ENCODE measurements at places on chromosomes 5 and 9.

GRCh38 chr5:178201221-178201926 is 3.0 kb upstream of the HNRNPAB start:
- no peak for DNase-seq

GRCh38 chr5:59722874-59723273 is 170.7 kb downstream of the PDE4D start:
- DNase-seq: no peak

GRCh38 chr9:13915131-13915530 is 398.8 kb downstream of the NFIB start:
- DNase-seq: no peak

DNA sequence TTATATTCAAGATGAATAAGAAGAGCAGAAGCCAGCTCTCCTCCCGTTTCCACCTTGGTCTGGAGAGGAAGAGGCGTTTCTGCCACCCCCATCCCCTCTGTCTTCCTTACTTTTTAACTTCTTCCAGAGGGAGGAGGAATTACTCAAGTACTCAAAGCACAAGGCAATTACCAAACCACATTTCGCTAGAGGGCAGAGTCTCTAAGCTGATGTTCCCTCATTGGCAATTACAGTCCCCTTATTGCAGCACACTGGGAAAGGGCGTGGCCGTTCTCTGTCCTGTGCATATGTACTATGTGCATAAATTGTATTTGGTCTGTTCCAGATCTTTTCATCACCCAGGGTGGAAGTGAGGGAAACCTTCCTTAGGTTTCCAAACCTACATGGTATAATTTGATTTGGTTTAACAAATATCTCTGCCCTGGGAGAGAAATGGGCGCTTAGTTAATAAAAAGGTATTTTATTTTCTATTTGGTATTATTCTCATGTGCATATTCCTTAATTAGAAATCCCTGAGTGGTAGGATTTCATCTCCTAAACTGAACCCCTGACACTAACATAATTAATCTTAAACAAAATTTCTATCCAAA is 29.8 kb upstream of the ALDOB start:
- DNase-seq: no peak

DNA sequence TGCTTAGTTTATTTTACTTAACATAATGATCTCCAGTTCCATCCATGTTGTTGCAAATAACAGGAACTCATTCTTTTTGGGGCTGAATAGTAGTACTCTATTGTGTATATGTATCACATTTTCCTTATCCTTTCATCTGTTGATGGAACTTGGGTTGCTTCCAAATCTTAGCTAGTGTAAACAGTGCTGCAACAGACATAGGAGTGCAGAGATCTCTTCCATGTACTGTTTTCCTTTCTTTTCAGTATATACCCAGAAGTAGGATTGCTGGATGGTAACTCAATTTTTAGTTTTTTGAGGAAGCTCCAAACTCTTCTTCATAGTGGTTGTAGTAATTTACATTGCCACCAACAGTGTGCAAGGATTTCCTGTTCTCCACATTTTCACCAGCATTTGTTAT is 138.8 kb upstream of the POC5 start:
- no peak for DNase-seq

GRCh38 chr5:14749579-14750101 is 85.1 kb downstream of the OTULIN start:
- no peak for DNase-seq

- DNase-seq: no peak
Observed at GRCh38 chr9:72972636-72973035, 19.8 kb upstream of the ALDH1A1 start.

DNA sequence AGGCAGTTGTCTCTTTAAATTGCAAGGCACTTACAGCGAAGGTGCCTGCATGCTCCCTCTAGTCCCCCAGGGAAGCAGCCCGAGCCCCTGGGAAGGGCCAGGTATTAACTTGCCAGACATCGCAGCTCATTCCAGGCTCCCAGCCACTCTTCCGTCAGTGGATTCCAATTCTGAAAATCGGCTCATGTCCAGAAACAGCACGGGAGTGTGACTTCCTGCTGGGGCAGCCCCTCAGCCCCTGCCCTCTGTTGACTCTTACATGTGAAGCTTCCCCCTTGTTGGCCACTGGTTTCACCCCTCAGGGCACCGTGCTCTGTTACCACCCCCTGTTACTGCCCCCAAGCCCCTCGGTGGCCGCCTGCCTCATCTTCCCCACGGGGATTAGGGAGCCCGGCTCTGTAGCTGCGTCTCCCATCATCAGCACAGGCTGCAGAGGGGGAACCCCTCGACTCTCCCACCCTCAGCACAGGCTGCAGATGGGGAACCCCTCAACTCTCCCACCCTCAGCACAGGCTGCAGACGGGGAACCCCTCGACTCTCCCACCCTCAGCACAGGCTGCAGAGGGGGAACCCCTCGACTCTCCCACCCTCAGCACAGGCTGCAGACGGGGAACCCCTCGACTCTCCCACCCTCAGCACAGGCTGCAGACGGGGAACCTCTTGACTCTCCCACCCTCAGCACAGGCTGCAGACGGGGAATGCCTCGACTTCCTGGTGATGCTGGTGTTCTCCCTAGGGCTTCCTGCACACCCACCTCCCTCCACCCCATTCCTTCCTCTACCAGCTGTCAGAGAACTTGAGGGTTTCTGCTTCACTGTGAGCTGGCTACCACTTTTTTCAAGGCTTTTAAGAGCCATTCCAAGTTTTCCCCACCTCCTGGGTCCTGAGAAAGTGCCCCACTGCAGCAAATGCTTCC is 11.1 kb upstream of the CACNA1B start:
- DNase-seq: no peak

GRCh38 chr9:113638897-113639296 is 175.4 kb downstream of the RGS3 start:
- DNase-seq: no peak

GRCh38 chr9:98565152-98566135 is 143.3 kb downstream of the GABBR2 start:
- DNase-seq: no peak

DNA sequence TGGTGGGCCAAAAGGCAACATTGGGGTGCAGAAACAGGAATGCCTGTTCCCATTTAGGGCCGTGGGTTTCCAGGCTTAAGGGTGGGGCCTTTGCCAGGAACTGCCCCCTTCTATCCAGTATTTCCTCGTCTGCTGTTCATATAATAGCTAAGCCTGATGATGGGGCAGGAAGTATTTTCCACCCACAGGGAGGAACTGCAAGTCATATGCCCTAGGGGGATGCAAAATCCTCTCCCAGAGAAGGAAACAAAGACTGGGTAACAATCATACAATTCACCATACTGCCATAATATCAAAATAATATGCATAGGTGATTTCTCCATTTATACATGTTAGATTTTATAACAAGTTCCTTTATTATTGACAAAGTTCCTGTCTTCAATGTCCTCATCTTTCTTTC is 20.5 kb upstream of the RPS23 start:
- no peak for DNase-seq

- no peak for DNase-seq
Observed at GRCh38 chr5:96930058-96930457, 5.8 kb upstream of the LNPEP start.

GRCh38 chr9:136742591-136743391 is at the start of gene LCN10:
Gene LCN10, minus strand, starts transcription at chr9:136742940. Its CDS starts 37 bp downstream, at chr9:136742903.
- DNase-seq: no peak

All from stimulated activated CD8-positive, alpha-beta memory T cell treated with anti-CD3 and anti-CD28 coated beads, Interleukin-15, amount 100 ng/mL, for 4 hours (primary cell).